ENCODE measurements at places on chromosomes 12 and 14.

- DNase-seq, result no peak
These were observed 304.7 kb downstream of the ADGRD1 start for GRCh38 chr12:131258398-131258797.

GRCh38 chr14:23119363-23120327 is 590 bp upstream of the CEBPE start:
- no peak for DNase-seq

GRCh38 chr12:2386566-2386965 is 333.8 kb downstream of the CACNA1C start:
- no peak for DNase-seq

GRCh38 chr12:29737644-29738043 is 46.1 kb downstream of the TMTC1 start:
- DNase-seq, result no peak

- DNase-seq, result no peak
These were observed 44.0 kb downstream of the DLK1 start for GRCh38 chr14:100770605-100771120.

All from progenitor cell of endocrine pancreas (in vitro differentiated cells).